Stimulated activated CD4-positive, alpha-beta T cell treated with anti-CD3 and anti-CD28 coated beads, Interleukin-1b, Interleukin-23, amount 100 ng/mL, for 1 hour (primary cell): ENCODE measurements at places on chromosomes 6 and 20.

GRCh38 chr6:141705431-141705830, 427.3 kb upstream of the GJE1 start:
- DNase-seq, result no peak

DNA sequence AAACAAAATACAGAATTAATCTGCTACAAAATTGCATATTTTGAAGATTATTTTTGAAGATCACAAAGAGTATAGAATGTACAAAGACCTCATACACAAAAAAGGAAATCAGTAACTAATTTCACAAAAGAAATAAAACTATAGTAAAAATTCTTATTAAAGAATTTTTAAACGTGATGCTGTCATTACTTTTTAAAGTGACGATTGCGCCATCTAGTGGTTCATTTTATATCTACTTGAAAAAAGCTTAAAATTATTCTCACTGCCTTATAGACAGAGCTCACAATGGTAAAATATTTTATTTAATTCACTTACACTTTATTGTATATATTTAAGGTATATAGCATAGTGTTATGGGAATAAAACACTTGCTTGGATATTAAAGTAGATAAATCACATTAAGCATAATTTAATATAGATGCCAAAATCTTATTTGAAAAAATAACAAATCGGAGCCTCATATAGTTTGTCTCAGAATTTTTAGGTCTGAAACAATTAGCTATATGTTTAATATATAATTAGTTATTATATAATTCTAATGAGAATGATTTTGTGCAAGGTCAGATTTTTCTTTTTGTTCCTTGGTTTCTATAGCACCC, 128.8 kb downstream of the PHF3 start:
- no peak for DNase-seq

- no peak for DNase-seq
Measured at GRCh38 chr20:64015635-64016034, 20.3 kb upstream of the C20orf204 start.

- DNase-seq, result no peak
Measured at GRCh38 chr6:15472621-15473020, 190.2 kb downstream of the DTNBP1 start.

GRCh38 chr6:108002365-108003221, 44.6 kb upstream of the SEC63 start:
- no peak for DNase-seq

- no peak for DNase-seq
Measured at GRCh38 chr6:169859978-169860703, 108.7 kb downstream of the ERMARD start.

- no peak for DNase-seq
Measured at GRCh38 chr20:1867495-1868260, 27.5 kb upstream of the SIRPA start.
